ENCODE measurements at places on chromosomes 5 and 9.

- no peak for DNase-seq
These were observed 92.2 kb upstream of the CKMT2 start for GRCh38 chr5:81140943-81141342.

DNA sequence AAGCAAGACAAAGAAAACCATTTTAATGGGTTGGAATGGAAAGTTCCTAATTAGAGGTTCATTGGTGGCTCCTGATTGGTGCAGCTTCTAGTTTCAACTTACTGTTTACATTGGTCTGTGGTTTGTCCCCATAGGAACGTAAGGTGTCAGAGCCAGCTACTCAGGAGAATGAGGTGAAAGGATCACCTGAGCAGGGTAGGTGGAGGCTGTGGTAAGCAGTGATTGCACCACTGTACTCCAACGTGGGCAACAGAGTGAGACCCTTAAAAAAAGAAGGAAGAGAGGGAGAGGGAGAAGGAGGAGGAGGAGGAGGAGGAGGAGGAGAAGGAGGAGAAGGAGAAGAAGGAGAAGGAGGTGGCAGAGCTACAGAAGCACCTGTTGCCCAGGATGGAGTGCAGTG, 30.4 kb downstream of the KCNIP1 start:
- DNase-seq = peak; percentile 82

GRCh38 chr9:80873861-80874260, 815.5 kb downstream of the TLE1 start:
- DNase-seq = no peak

GRCh38 chr5:149216496-149216895, 55.2 kb upstream of the AFAP1L1 start:
- no peak for DNase-seq

DNA sequence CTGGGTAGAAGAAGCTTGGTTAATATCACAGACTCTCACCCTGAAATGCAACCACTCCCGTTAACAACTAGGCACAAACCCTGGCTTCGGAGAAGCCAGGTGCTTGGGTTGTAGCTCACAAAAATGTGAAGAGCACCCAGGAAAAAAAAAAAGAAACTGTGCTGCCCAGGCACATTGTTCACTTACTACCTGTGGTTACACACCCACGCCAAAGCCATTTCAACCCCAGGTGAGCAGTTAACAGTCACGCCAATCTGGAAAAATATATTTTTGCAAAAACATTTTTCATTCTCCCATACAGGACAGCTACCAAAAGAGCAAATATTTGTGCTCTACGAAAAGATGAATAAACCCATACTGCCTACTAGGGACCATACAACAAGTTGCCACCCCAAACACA, 49.2 kb downstream of the SIL1 start:
- peak; percentile 24 for DNase-seq

DNA sequence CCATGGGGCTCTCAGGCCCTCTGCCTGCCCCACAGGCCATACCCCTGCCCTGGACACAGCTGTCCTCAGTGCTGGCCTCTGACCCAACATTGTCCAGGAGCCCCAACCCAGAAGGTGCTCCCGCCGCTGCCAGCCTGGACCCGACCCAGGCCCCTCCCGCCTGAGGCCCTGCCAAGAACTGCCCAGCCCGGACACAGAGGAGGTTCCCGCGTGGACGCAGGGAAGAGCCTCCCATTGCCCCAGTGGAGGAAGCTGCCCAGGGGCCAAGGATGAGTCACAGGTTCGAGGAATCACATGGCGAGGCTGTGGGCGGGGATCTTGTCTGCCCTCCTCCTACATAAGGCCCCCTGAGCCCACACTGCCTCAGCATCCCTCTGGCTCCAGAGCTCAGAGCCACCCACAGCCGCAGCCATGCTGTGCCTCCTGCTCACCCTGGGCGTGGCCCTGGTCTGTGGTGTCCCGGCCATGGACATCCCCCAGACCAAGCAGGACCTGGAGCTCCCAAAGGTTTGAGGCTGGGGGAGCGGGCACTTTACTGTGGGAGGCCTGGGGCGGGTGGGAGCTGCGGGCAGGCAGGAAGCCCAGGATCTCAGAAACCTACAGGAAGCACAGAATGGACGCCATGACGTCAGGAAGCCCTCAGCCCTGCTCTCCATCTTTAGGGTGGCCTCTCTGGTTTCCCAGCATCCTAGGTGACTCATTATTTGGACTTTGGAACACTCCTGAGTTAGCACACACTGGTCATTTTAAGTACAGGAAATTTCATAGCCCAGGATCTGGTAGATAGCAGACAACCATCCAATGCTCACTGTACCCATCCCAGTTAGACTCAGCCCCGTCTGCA, at the start of gene PAEP:
Gene PAEP (plus strand): TSS at position 366 of the 844 bp plus-strand sequence.
- DNase-seq = peak; percentile 44

Measured in SW480 (cell line).